Neural crest cell (in vitro differentiated cells): ENCODE measurements at places on chromosomes 1 and 21. TPM values are rescaled to one million over a fixed set of nuclear protein-coding genes. Genes with fewer than 3 reads are reported as not detected.

The TNFAIP8L2 gene
- not detected in 2 replicates for total RNA-seq

The OR2T4 gene
- total RNA-seq = not detected in 2 replicates

The OR2T6 gene
- total RNA-seq = not detected in 2 replicates

The STRIP1 gene
- total RNA-seq = 69.1 and 71.0 TPM in 2 replicates

The DNALI1 gene
- total RNA-seq = 28.6 and 30.6 TPM in 2 replicates

GRCh38 chr1:44828003-44828651 is 14.9 kb downstream of the PTCH2 start:
- no peak overlapping the region for H3K4me3 ChIP-seq
- H3K27ac ChIP-seq = no peak overlapping the region
- no peaks in the 10 kb centered on the region for H3K4me1 ChIP-seq
- no peaks in the 10 kb centered on the region for H3K27me3 ChIP-seq
- DNase-seq = no peak
- no peaks in the 10 kb centered on the region for H3K36me3 ChIP-seq

DNA sequence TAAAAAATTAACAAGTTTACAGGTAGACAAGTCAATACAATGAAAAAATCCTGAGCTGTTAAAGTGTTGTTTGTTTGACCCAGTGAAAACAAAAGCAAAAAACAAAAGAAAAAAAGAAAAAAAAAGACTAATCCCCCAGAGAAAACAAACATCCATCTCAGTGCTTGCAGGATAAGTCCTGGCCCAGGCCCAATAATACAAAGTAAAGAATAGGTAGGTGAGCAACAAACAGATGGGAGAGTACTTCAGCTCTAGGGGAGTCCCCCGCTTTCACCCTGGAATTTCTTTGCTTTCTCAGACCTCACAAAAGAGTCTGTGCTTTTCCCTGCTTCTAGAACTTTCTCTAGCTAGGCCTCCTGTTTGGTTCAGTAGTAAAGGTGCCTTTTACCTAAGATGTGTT is 70.3 kb downstream of the ABCA4 start:
- no peak overlapping the region for H3K27ac ChIP-seq
- no peaks in the 10 kb centered on the region for H3K27me3 ChIP-seq
- H3K36me3 ChIP-seq = no peaks in the 10 kb centered on the region
- no peak overlapping the region for H3K4me3 ChIP-seq
- DNase-seq = no peak

DNA sequence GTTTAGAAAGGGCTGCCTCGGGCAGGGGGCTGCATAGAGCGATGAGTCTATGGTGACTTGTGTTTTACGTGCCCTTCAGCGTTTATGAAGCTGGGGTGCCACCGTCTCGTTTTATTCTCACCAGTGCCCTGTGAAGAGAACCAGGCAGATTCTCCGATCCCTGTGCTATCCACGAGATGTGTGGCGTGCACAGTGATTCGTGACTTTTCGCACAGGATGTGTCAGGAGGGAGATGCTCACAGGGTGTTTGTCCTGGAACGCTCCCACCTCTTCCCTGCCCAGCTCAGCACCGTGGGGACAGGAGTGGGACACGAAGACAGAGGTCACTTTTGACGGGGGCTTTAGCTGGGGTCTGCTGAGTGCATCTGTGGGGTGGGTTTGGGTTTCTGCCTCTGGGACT is 54.9 kb upstream of the AJAP1 start:
- DNase-seq = no peak
- no peaks in the 10 kb centered on the region for H3K36me3 ChIP-seq
- peaks cover 26% of the 10 kb centered on the region for H3K27me3 ChIP-seq
- H3K27ac ChIP-seq = peak overlapping the region; percentile 43
- peaks cover 14% of the 10 kb centered on the region for H3K4me1 ChIP-seq
- H3K4me3 ChIP-seq = no peak overlapping the region

DNA sequence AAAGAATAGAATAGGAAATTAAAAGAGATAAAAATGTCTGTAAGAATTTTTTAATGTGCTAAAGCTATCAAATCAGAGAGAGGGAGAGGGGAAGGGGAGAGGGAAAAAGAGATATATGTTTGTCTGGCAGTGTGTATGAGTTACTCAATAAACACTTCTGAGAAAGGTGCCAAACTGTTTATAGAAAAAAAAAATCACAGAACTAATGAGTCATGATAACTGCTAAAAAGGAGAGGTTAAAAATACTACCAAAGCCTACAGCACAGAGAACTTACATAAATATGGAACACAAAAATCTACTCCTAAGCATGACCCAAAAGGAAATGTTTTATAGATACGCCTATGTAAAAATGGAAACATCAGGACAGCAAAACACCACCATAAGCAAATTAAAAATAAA is 45.4 kb downstream of the SELENOF start:
- H3K27me3 ChIP-seq = no peaks in the 10 kb centered on the region
- peaks cover 9% of the 10 kb centered on the region for H3K36me3 ChIP-seq
- no peak for DNase-seq
- no peak overlapping the region for H3K27ac ChIP-seq
- no peak overlapping the region for H3K4me3 ChIP-seq

DNA sequence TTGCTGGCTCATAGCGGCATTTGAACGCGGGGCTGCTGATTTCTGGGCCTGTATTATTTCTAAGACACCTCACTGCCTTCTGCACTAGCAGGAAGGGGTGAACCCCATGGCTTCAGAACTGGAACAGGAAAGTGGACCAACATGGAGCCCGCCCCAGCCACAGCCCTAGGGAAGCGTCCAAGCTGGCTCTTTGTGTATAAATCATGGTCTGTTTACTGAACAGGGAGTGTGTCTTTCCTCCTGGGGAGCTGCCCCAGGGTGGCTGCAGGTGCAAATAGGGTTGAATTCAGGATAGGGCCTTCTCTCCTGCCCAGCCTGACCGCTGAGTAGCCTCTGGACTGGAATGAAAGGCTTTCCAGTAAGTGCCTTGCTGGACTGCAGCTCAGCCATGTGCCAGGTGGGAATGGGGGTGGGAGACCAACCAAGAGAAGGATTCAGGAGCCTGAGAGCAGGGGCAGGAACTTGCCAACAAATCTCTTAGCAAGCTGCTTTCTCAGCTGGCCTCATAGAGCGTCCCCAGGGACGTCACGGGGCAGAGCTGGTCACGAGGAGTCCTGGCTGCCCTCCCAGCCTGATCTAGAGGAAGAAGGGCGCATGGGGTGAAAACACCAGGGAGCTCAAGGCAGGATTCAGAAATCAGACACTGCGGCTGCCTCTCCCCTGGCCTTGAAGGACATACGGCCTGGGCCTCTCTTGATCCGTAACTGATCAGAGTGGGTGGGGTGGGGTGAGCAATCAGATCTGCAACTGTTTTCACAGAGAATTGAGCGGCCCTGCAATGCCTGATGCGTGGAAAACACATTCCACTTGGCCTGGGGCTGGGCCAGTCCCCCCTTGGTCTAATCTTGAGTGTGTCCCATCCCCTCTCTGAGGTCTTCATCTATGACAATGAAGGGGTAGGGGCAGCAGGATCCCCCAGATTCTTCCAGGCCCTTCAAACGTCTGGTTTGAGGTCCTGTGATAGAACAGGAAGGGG is 56.5 kb upstream of the SELENON start:
- no peak overlapping the region for H3K4me3 ChIP-seq
- H3K27me3 ChIP-seq = no peaks in the 10 kb centered on the region
- DNase-seq = no peak
- no peak overlapping the region for H3K27ac ChIP-seq
- peaks cover 22% of the 10 kb centered on the region for H3K4me1 ChIP-seq

DNA sequence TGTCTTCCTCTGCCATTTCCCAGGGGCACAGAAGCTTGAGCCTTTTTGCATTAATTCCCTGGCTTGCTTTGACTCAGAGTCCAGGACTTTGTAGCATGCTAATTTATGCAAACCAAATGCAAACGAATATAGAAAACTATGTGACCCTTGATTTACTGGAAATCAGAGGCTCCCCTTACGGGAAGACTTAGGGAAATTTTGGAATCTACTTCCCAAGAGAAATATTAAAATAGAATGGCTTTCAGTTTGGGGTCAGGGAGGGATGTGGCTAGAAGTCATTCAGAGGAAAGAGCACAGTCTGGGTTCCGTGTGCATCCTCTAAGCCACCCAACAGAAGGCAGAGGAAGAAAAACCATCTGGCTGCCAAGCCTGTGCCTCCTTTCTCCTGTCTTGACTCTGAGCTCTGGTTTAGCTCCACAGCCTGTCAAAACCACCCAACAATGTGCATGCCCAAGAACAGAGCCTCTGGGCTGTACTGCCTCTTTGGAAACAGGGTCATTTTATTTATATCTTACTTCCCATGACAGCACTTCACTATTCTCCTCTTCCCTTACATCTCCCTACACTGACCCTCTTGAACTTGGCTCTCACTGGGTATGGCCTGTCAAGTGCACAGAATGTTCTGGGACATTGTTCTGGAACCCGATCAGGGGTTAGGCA is 30.1 kb downstream of the ATF3 start:
- H3K4me3 ChIP-seq = no peak overlapping the region
- no peak overlapping the region for H3K27ac ChIP-seq
- H3K4me1 ChIP-seq = no peaks in the 10 kb centered on the region
- no peaks in the 10 kb centered on the region for H3K36me3 ChIP-seq

- peaks cover 10% of the 10 kb centered on the region for H3K27me3 ChIP-seq
- H3K36me3 ChIP-seq = no peaks in the 10 kb centered on the region
- H3K4me1 ChIP-seq = peaks cover 9% of the 10 kb centered on the region
These were observed 12.9 kb upstream of the FYB2 start for GRCh38 chr1:56831871-56832693.

GRCh38 chr1:167227934-167228378 is 7.3 kb downstream of the POU2F1 start:
- no peaks in the 10 kb centered on the region for H3K36me3 ChIP-seq
- no peak overlapping the region for H3K27ac ChIP-seq
- no peak overlapping the region for H3K4me3 ChIP-seq
- no peak for DNase-seq

- no peak for DNase-seq
- no peaks in the 10 kb centered on the region for H3K27me3 ChIP-seq
- H3K4me3 ChIP-seq = no peak overlapping the region
These were observed 336.3 kb upstream of the NCAM2 start for GRCh38 chr21:20661745-20662422.

GRCh38 chr1:245428681-245429080 is 273.9 kb downstream of the KIF26B start:
- no peaks in the 10 kb centered on the region for H3K27me3 ChIP-seq
- peak overlapping the region; percentile 22 for H3K27ac ChIP-seq
- H3K4me1 ChIP-seq = peaks cover 14% of the 10 kb centered on the region

DNA sequence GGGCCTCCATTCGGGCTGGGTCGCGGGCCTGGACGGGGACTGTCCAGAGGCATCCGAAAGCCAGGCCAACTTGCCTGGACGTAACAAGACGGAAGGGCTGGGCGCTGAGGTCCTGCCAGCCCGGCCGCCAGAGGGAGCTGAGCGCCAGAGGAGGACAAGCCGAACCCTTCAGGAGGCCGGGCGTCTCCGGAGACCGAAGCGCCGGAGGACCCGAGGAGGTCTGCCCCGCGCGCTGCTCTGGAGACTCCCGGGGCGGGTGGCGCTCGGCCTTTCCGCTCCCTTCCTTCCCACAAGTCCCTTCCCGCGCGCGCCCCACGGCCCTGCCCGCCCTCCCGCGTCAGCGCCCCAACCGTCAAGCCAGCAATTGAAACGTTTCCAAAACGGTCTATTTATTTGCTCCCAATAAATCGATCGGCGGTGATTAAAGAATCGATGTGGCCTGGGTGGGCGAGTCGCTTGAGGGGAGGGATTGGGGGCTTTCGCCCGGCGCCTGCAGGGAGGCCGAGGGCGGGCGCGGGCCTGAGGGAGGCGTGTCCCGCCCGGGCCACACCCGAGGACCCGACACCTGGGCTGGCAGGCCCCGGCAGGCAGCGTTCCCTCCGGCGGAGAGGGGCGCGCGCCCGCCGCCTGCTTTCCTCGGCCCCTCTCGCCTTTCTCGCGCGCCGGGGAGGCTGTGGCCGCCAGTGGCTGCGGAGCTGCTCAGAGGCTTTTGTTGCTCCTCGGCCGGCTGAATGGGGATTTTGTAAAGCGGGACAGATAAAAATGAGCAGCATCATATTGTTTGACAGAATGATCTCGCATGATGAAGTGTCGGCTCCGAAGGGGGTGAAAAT is 5.2 kb upstream of the FOXD3 start:
- H3K36me3 ChIP-seq = peaks cover 4% of the 10 kb centered on the region
- H3K27ac ChIP-seq = no peak overlapping the region
- H3K4me3 ChIP-seq = peak overlapping the region; percentile 72
- peak; percentile 67 for DNase-seq

GRCh38 chr1:226983992-226984364 is 43.9 kb downstream of the COQ8A start:
- peak overlapping the region; percentile 43 for H3K27ac ChIP-seq
- H3K36me3 ChIP-seq = no peaks in the 10 kb centered on the region
- H3K4me1 ChIP-seq = peaks cover 4% of the 10 kb centered on the region
- no peak for DNase-seq
- no peak overlapping the region for H3K4me3 ChIP-seq

DNA sequence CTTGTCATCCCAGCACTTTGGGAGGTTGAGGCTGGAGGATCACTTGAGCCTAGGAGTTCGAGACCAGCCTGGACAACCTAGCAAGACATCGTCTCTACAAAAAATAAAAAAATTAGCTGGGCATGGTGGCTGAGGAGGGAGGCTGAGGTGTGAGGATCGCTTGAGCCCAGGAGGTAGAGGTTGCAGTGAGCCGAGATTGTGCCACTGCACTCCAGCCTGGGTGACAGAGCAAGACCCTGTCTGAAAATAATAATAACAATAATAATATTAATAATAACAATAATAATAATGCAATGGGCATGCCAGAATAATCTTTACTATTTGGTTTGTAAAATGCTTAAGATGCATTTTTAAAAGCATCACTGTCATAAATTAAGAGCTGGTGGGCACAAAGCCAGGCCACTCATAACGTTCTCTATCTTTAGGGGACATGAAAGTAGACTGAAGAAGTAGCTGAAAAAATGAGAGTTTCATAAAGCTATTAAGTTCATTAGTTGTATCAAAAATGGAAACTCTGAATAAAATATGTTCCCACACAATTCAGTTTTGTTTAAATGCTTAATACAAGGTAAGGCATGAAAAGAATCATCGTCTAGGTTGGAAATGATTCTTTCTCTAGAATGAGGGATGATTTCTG is 51.6 kb upstream of the ITPKB start:
- H3K4me1 ChIP-seq = peaks cover 24% of the 10 kb centered on the region
- no peaks in the 10 kb centered on the region for H3K36me3 ChIP-seq
- no peak overlapping the region for H3K27ac ChIP-seq
- no peaks in the 10 kb centered on the region for H3K27me3 ChIP-seq
- DNase-seq = no peak
- H3K4me3 ChIP-seq = no peak overlapping the region

DNA sequence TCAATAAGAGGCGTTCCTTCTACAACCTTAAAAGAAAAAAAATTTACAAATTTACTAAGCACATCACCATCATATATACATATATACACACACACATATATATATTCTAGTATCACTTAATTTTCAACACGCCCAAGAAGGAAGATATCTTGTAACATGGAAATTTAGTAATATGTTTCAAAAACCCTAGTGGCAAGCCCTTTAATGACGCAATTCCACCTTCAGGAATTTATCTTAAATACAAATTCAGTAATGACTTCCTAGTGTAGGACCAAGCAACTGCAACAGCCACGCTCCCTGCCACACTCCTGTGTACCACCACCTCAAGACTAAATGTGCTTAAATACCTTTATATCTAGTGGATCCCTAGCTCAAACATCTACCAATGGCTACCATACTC is 12.5 kb downstream of the LBR start:
- DNase-seq = no peak
- H3K27me3 ChIP-seq = no peaks in the 10 kb centered on the region
- H3K4me3 ChIP-seq = no peak overlapping the region
- peaks cover 7% of the 10 kb centered on the region for H3K4me1 ChIP-seq
